HAP-1 (cell line): ENCODE measurements at places on chromosomes 11 and 22.

DNA sequence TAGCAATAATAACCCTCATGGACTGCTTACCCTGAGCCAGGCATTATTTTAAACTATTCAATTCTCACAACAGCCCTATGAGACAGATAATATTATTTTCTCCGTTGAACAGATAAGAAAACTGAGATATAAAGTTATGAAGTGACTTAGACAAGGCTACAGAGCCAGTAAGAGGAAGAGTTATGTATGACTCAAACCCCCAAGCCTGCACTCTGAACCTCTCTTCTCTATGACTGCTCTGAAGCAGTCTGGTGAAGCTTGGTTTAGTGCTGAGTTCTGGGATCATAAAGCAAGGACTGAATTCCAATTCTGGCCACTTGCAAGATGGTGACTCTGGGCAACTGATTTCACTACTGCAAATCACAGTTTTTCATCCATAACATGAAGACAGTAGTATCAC, 34.5 kb downstream of the TNKS1BP1 start:
- DNase-seq: no peak

DNA sequence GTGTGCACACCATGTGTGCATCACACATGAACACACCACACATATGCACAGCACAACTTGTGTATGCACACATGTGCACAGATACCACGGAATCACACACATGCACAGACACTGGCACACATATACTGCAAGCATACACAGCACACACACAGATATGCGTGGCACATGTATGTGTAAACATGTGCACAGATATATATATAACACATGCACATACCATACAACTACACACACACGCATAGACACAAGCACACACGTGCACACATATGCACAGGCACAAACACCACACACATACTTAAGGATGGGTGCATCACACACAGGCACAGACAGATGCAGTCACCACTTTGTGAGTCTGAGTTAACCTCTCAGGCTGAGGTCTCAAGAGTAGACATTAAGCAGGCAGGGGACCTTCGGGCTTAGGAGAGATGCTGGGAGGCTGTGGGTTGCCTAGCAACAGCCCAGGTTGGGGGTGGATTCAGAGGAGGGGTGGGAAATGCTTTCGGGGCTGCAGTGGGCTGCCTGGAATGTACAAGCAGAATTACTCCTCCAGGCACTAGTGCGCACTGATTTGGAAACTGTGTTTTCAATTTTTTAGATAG, 82.9 kb downstream of the MYO18B start:
- DNase-seq: no peak

- no peak for DNase-seq
Observed at GRCh38 chr11:9643751-9644150, 20.1 kb upstream of the SWAP70 start.

- DNase-seq: no peak
Observed at GRCh38 chr22:50310949-50311444, 3.6 kb upstream of the PLXNB2 start.

DNA sequence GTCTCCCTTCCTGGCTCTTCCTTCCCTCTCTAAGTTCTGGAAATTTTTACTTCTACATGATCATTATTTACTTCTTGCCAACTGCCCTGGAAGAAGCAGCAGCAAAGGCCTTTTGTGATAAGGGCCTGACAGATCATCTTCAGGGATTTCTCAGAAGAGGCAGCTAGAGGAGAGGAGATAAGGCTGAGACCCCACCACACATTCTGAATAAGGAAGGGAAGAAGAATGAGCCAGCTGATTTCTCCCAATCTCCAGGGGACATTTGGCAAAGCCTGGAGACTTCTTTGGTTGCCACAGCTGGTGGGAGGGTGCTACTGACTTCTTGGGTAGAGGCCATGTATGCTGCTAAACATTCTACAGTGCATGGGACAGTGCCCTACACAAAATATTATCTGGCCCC, 122.4 kb upstream of the OR9Q1 start:
- DNase-seq: no peak

GRCh38 chr22:45877651-45878050, 99.3 kb downstream of the WNT7B start:
- no peak for DNase-seq

- no peak for DNase-seq
Observed at GRCh38 chr22:43792905-43793304, 19.2 kb downstream of the EFCAB6 start.
